ENCODE measurements at places on chromosomes 1 and 21.

DNA sequence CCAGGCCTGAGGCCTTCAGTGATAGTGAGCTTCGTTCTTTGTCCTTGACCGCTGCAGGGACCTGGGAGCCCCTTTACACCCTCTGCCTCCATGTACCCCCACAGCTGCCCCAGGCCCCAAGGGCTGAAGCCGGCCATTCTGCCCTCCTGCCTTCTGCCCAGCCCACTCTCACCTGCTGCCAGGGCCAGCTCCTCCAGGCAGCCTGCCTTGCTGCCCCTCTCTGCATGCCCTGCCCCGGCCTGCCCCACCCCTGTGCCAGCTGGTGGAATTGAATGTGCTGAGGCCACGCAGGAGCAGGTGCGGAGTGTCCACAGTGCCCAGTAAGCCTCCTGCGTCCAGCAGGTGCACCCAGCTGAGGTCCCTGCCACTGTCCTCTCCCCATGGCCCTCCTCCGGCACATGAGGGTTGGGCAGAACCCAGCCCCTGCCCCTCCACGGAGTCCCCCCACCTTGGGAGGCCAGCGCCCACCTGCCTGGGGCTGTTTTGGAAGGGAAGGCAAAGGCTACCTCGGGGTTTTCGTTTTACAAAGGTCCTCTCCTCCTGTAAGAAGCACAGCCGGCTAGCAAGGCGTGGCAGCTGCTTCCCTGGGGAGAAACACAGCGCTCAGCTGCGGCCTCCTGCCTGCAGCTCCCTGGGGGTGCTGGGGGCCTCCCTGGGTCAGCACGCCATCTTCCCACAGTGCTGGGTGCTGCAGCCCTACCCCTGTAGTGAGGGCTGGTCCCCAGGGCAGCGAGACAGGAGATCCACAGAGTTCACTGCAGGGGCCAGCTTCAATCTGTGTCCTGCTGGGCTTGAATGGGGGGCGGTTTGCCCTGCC, 21.0 kb downstream of the MMEL1 start:
- peak; percentile 6 for DNase-seq

GRCh38 chr21:38081708-38082107, 165.5 kb upstream of the KCNJ6 start:
- DNase-seq: no peak

DNA sequence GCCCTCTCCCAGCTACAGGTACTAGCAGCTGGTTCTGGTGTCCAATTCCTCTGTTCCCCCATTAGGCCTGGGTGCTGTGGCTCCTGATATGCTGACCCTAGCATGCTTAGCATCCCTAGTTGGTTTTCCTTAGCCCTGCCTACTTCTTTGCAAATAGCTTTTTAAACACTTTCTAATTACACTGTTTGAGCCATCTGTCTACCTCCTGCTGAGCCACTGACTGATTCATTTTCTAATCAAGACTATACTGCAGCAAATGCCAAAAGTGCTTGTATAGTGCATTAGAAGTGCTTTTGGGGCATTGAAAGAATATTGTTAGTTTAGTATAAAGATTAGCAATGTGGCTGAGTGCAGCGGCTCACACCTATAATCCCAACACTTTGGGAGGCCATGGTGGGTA, 36.3 kb downstream of the ERICH3 start:
- no peak for DNase-seq

DNA sequence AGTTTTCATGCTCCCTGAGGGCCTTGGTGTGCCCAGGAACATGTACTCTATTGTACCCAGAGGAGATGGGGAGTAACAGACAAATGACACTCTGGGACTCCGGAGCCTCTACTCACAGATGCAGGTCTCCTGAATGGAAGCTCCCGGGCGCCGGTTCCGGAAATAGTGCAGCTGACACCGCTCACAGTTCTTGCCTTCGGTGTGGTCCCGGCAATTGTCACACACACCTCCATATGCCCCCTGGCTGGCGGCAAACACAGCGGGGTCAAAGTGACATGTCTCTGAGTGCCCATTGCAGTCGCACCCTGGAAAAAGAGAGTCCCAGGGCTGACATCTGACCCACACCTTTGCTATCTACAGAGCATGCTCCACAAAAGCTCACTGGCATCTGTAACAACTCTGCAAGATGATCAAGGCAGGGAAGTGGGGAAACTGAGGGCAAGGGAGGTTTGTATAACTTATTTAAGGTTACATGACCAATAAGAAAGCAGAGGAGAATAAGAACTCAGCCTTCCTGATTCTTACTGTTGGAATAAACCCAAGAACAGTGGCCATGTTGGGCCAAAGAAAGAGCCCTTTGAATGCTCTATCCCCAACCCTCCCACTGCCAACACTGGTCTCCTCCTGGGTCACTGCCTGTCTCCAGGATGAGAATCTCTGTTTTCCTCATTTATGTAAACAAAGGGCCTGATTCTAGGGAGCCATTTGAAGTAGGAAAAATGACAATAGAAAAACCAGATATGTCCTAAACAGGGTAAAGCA, 22.4 kb downstream of the LAMB3 start:
- no peak for DNase-seq

GRCh38 chr1:207181847-207182246, 77.8 kb downstream of the C4BPA start:
- no peak for DNase-seq

DNA sequence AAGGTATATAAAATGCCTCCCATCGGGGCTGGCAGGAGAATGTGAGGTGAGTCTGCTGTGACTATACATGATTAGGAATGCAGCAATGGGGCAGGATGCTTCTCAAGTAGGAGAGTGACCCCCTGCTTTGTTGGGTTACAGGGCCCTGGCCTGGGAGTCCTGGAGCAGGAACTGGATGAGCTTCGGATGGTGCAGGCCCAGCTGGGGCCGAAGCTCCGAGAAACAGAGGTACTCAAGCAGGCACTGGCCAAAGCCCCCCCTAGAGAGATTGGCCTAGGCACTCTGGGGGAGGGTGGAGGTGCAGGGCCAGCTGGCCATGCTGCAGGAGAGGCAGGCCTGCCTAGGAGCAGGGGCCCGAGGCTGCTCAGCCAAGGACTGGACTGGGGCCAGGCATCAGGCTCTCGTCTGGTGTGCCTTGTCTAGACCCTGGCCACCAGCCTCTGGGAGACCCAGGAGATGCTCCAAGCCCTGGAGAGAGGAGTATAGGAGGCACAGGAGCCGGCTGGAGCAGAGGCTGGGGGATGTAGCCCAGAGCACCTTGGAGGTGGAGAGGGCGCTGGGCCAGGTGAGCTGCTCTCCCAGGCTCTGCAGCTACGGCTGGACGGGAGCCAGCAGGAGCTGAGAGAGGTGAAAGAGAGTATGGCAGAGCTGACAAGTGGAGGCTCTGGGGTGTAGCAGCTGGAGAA, 32.8 kb upstream of the PKP1 start:
- DNase-seq: no peak

DNA sequence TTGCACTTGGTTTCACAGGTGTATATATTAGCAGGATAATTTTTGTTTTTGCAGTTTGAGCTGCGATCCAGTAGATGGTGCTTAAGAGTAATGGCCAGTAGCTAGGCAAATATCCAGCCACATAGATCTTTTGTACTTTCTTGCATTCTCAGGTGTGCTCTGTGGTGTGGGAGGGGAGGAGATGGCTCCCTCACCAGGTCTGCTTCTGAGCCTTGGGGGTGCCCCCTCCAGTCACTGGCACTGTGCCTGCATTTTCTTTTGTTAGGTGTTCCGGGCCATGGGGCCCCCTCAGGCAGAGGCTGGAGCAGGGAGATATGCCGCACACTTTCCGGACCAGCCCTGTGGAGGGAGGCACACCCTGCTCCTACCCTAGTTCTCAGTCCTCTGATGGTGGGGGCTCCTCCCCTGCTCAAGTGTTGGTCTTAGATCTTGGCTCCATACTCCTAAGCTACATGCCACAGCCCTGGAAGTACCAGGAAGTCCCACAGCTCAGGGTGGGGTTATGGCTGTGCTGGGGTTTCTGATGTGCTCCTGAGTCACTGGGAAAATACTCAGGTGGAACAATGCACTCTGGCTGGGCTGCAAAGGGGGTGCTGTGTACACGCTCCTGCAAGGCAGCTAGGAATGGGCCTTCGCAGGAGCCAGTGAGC, 197.6 kb upstream of the DMRTA2 start:
- DNase-seq: no peak

DNA sequence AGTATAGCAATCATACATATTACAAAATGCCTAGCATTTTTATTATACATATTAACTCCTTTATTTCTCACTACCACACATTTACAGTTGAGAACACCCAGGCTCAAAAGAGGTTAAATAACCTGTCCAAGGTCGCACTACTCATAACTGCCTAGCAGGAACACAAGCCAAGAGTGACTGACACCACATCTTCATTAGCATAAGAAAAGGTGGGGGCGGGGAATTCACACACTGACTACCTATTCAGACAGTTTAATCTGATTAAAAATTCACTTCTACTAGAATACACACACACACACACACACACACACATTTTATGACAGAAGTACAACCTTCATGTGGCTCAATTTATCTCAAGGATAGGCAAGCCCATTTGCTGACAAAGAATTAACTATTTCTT, 77.8 kb upstream of the CACHD1 start:
- no peak for DNase-seq

GRCh38 chr1:218473522-218473921, 128.4 kb downstream of the TGFB2 start:
- DNase-seq: no peak

DNA sequence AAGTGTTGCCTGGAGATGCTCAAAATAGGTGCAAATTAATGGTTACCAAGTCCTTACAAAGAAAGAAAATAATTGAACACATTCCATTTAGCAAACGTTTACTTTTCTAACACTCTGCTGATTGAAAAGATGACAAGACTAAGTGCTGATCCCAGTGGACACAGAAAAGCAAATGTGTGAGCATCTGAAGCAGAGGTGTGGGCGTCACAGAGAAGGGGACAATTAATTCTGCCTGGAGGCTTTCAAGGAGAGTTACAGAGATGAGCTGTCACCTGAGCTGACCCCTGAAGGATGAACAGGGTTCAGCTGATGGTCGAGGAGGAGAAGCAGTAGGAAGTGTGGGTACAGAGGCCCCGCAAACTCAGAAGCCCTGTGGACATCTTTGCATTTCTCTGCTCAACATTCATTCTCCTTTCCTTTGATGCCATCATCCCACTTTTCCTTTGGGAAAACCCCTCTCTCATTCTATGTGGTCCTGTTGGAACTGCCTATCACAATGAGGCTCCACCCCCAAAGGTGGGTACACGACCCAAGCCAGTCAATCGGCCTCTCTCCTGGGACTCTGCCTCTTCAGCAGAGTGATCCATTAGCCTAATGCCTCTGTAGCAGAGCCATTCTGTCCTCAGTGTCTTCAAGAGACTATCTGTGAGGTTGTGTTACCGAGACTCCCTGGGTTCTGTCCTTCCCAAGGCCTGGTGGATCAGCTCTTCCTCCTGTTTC, 17.2 kb upstream of the PLA2G2E start:
- DNase-seq: no peak

DNA sequence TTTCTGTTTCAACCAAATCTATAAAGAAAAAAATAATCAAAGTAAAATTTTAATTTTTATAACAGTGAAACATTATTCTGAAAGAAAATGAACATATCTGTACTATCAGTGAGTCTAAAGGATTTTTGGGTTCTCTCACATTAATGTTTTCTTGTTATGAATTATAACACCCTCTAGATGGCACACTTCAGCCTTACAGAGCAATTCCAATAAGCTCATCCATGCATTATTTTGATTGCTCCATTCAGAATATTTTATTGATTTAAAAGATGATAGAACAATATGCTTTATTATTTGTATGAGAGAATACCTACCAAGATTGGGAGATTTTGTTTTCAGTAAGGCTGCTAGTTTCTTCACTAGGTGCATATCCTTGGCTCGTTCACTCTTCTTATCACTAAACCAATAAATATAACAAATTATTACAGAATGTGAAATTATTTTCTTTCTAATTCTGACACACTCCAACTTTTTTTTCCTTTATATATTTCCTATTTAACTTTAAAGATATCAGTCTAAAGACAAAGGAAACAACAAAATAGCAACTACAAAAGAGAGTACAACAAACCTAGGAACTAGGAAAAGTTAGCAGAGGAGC, 82.4 kb downstream of the RAB3GAP2 start:
- no peak for DNase-seq

- no peak for DNase-seq
These were observed 3.3 kb upstream of the GBP3 start for GRCh38 chr1:89025928-89026327.

- DNase-seq: no peak
These were observed 56.8 kb upstream of the CFHR3 start for GRCh38 chr1:196717868-196718267.

DNA sequence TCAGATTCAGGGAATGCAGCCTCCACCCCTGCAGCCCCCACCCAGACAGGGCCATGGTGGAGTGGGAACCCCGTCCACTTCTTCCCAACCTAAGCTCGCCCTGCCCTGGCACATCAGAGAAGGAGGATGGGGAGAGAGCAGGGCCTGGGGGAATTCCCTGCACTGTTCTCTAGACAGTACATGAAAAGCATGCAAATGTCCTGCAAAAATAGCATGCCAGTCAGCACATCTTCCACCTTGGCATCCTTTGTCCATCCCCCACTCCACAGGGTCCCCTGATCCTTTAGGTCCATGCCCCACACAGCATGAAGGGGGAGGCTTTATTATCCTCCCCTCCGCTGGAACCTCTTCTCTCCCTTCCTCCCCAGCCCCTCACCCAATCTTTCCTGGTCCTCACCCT, 35.0 kb upstream of the RD3 start:
- no peak for DNase-seq

- DNase-seq: no peak
These were observed 161.0 kb upstream of the KAZN start for GRCh38 chr1:14437417-14437918.

DNA sequence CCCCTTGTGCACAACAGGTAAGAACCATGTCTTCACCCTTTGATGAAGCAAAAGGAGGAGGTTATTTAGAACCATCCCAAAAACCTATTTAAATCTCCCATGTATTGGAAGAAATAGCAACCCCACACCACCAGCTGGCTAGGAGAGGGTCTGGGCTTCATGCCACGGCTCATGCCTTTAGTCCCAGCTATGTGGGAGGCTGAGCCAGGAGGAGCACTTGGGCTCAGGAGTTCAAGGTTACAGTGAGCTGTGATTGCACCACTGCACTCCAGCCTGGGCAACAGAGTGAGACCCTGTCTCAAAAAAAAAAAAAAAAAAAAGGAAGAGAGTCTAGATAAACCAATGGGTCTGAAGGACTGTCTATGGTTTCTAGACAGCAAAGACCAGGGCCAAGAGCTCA, 197.9 kb upstream of the COA6 start:
- DNase-seq: no peak

- no peak for DNase-seq
These were observed 274.8 kb upstream of the AJAP1 start for GRCh38 chr1:4379451-4380175.

Measured in T-helper 2 cell (primary cell).